Left colon (tissue), 2 donors: ENCODE measurements at places on chromosomes 13 and 19.

DNA sequence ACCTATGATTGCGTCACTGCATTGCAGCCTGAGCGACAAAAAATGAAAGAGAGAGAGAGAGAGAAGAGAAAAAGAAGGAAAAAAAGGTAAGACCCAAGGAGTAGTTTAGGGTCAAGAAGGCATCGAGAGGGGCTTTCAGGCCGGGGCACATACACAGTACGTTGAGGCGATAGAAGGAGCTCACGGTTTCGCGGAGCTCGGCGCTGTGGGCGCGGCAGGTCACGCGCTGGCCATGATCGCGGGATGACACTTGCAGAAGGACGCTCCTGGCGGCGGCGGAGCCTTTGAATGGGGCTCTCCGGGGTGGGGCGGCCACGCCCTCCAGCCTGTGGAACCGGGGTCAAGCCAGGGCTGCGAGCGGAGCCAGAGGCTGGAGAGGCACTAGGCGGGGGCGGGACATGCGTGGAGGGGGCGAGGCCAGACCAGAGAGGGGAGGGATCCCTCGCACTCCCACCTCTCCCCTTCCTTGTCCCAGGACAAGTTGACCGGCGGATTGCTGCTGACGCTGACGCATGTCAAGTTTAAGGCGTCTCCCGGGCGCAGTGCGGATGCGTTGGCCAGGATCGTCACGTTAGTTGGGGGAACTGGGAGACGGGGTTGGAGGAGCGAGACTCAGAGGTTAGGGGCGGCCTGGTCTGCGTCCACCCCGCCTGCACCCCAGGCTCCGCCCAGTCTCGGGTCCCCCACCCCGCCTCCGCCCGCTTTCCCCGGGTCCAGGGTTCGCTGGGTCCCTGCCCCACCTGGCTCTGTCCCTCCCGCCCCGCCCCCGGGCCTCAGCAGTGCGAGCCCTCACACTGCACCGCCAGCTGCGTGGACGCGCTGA lies 6.9 kb downstream of the NPHS1 start:
- peak; percentile 65 for DNase-seq

- DNase-seq = no peak
Measured at GRCh38 chr19:33446330-33447293, 73.1 kb downstream of the CEBPG start.

- no peak for DNase-seq
Measured at GRCh38 chr19:50725218-50725910, 2.2 kb downstream of the CLEC11A start.

DNA sequence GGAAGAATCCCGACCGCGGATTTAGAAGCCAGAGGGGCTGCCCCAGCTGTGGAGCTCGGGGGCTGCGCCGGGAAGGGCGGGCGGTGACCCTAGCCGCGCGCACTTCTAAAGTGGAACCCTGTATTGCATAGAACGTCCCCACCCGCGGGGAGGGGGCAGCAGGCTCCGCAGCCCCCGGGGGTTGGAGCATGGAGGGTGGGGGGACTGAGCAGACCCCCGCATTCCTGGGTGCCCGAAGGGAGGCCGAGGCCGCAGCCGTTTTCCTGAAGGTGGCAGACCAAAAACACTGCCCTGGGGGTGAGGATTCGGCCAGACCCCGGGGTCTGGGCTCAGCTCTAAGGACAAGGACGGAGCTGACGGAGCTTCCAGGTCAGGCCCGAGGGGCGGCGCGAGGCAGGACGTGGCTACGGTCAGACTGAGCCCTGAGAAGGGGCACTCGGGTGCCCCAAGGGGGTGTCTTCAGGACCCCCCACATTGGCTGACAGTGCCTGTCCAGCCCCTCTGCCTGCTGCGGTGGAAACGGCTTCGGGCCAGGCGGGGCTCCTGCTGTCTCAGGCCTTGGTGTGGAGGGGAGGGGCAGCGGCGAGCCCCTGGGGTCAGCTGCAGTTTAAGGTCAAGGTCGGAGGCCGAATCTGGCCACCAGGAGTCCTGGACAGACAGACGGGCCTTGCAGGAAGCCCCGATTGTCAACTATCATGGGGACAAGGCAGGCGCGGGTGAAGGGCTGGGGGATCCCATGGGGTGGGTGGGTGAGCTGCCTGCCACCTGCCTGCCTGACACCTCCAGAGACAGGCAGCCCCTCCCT lies 12.6 kb downstream of the MKNK2 start:
- no peak for DNase-seq

DNA sequence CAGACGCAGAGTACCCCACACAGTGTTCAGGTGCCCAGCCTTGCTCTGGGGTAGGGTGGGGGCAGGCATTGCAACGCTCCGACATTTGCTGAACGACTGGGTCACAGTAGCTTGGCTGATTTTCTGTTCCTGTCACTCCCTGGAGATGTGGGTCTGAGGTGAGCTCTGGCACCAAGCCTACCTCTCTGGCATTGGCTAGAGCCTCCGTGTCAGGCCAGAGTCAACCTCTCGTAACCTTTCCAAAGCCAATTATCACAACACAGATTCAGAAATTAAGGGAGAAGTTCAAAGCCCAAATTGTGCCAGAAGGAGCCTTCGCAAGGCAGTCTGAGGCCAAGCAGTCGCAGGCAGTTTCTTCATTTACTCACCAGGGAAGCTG lies 117.2 kb downstream of the IRS2 start:
- no peak for DNase-seq

DNA sequence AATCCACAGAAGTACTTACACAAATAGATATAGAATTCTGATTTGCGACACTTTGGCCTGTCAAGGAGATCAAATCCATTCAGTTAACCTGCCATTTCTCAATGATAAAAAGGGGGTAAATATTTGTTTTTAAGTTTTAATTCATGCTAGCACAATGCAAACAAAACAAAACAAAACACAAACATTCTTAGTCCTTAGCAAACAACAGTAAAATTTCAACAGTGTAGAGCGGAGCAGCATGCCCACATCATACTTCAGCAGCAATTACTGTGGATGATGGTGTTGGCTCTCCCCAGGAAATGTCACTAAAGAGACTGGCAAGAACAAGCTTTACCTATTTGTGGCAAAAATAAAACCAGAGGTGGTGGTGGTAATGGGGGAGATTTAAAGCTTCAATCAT lies 625.2 kb upstream of the PCDH20 start:
- no peak for DNase-seq

GRCh38 chr19:35811317-35812219 lies 1.1 kb downstream of the PRODH2 start:
- no peak for DNase-seq

DNA sequence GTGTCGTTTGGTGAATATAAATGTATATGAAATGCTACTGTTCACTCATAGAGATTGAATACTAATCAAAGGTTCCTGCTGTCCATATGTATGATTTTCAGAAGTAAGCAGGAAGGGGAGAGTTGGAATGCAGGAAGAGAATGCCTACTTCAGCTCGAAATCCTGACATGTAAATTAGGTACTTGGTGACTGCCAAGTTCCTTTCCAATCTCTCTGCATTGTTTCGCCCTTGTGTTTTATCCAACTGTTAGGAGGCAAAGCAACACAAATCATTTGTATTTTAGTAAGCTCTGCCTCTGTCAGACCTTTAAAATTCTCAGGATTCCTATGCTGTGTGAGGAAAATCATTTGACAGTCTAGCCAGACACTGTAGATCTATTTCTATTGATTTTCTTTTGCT lies 9.0 kb downstream of the STARD13 start:
- no peak for DNase-seq

GRCh38 chr13:29405401-29405800 lies 190.1 kb downstream of the SLC7A1 start:
- DNase-seq = no peak

DNA sequence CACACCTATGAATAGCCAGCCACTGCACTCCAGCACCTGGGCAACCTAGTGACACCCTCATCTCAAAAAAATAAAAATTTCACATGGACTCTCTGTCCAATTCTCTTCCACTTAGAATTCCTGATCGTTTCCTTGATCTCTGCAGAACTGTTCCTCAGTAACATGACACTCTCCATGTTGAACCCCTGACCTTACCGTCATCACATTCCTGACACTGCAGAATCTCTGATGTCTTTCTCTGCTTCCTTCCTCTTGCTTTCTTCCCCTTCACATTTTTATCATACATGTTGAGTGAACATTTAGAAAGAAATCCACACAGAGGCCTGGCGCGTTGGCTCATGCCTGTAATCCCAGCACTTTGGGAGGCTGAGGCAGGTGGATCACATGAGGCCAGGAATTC lies 15.0 kb downstream of the ZNF114 start:
- no peak for DNase-seq

DNA sequence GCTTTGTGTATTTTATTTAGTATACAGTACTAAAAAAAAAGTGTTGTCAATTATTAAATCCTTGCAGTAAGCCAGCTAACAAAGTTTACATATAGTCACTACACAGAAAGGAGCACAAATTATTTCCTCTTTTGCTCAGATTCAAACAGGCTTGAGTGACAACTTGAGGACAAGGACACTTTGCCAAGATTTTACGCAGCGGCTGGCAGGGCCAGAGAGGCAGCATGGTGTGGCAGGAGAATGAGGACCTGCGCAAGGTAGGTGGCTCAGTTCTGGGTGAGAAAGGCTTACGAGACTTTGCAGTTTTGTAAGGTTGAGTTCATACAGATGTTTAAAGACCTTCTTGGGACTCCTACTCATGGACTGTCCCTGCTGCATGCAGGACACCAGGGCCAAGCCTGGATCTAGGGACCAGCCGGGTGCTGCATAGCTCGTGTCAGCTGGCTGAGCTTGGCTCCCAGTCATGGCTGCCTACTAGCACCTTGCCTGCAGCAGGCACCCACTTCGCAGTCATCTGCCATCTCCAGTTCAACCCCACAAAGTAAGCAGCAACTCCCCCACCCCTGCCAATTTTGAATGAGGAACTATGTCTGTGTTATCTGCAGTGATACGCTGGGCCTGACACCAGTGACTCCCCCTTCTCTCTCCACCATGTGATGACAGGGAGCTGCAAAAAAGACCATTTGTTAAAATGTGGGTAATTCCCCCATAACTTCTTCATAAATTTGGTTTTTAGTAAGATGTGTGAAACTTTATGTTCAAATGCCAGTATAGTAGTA lies 3.7 kb upstream of the TUBA3C start:
- no peak for DNase-seq

DNA sequence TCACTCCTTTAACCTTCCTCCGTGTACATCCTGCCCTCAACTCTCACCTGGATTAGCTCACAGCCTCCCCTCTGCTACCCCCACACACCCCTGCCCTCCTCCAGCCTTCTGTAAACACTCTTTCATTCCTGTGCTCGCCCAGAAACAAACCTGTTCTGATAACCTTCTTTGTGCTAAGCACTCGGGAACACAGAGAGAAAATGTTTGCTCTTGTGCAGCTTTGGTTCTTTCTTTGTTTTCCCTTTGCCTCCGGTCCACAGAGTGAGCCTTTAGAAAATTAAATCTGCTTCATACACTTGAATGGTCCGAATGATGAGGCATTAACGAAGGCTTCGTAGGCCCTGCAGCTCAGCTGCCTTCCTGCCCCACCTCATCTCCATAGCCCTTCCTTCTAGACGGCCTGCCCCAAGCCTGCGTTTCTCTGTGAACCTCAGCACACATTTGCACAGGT lies 6.6 kb upstream of the ZDHHC20 start:
- DNase-seq = peak; percentile 25

DNA sequence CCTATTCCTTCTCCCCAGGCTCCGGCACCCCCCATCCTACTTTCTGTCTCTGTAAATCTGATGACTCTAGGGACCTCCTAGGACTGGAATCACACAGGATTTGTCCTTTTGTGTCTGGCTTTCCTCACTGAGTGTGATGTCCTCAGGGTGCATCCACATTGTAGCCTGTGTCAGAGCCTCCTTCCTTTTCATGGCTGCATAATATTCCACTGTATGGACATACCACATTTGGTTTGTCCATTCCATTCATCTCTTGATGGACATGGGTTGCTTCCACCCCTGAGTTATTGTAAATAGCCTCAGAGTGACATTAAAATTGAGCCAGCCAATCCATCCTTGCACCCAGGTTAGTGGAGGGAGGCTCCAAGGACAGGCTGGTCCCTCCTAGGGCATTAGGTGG lies 22.8 kb upstream of the NMRK2 start:
- no peak for DNase-seq

GRCh38 chr13:36163809-36164308 lies 32.7 kb upstream of the DCLK1 start:
- peak; percentile 13 for DNase-seq

- no peak for DNase-seq
Measured at GRCh38 chr13:100362781-100363180, 225.8 kb downstream of the GGACT start.

DNA sequence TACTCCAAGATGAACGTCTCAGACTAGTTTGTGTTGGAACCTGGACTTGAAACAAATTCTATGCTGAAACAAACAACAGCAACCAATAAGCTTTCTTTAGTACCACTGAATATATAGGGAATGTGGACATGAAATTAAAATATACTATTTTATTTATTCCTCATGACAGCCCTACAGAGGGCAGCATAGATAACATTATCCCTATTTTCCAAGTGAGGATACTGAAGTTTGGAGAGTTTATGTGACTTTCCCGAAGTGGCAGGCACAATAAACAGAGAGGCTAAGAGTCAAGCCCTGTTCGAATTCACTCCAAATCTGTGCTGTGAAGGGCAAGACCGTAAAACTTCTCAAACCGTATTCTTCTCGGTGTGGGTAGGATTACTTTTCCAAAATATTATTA lies 509.9 kb upstream of the GPC6 start:
- DNase-seq = no peak

DNA sequence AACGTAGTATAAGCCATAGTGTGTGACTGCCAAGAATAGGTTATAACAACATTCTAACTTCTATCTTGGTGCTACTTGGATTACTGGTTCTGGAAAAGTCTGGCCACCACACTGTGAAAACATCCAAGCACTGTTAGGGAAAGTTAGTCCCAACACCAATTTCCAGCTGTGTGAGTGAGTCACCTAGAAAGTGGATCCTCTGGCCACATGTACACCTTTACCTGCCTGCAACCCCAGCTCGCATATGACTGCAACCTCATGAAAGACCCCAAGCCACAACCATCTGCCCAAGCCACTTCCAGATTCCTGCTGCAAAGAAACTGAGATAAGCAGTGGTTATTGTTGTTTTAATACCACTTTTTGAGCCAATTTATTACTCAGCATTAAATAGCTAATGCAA lies 404.5 kb downstream of the KCTD12 start:
- DNase-seq = no peak

DNA sequence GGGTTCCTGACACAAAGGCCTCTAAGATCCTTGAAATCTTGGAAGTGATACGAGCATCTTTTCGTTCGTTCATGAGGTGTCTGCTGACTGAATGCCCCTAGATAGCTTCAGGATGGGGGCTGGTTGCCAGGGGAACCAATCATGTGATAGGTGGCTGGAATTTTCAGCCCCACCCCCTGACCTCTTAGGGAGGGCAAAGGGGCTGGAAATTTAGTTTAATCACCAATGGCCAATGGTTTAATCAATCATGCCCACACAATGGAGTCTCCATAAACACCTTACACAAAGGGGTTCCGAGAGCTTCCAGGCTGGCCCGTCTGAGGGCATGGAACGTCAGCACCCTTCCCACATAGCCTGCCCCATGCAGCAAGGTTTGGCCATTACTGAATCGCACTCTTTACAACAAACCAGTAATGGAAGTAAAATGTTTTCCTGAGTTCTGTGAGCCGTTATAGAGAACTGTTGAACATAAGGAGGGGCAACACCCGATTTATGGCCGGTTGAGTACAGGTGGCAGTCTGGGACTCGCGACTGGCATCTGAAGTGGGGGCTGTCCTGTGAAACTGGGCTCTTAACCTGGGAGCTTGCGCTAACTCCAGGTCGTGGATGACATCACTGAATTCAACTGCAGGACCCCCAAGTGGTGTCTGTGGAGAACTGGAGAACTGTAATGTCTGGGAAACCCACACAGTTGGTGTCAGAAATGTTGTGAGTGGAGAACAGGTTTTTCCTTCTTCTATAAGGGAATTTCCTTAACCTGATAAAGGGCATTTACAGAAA lies 25.6 kb downstream of the MLLT1 start:
- DNase-seq = no peak

GRCh38 chr13:59103004-59103768 lies 1060.5 kb downstream of the DIAPH3 start:
- no peak for DNase-seq
